SJCRH30 (cell line): ENCODE measurements at places on chromosomes 6 and 20. TPM values are rescaled to one million over a fixed set of nuclear protein-coding genes. Genes with fewer than 3 reads are reported as not detected.

DNA sequence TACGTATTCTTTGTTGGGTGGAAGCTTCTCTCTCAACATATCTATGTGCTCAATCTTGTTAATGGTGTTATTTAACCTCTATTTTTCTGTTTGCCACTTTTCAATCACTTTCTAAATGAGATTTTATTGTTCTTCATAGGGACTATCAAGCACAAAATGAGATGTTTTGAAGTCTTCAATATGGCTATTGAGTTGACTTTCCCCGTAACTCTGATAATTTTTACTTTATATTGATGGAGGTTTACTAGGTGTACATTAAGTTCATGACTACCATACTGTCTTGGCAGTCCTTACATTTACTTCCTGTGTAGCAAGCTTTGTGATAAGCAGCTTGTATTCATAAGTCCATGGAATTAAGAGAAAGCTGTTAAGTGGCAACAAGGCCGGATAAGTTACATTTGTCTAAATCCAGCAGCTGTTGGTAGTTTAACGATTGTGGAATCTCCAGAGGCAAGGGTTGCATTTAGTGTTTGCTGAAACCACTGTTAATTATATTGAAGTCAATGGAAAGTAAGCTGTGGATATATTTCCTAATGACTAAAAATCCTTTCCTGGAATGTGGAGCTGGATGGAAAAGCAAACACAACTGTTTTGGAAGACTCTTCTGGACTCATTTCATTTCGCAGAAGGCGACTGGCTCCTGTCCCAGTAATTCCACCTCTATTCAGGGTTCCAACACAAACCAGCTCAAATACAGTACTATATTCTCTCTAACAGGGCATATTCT lies 57.3 kb upstream of the SMIM29 start:
- H3K27ac ChIP-seq, result no peak overlapping the region
- no peaks in the 10 kb centered on the region for H3K27me3 ChIP-seq
- H3K4me1 ChIP-seq, result peaks cover 12% of the 10 kb centered on the region
- peak; percentile 69 for DNase-seq
- H3K36me3 ChIP-seq, result no peaks in the 10 kb centered on the region
- no peak overlapping the region for H3K4me3 ChIP-seq

- no peak overlapping the region for H3K4me3 ChIP-seq
- no peak for DNase-seq
- H3K27ac ChIP-seq, result no peak overlapping the region
- H3K27me3 ChIP-seq, result no peaks in the 10 kb centered on the region
- H3K4me1 ChIP-seq, result peaks cover 6% of the 10 kb centered on the region
Observed at GRCh38 chr6:115909923-115910546, 150.7 kb downstream of the FRK start.

DNA sequence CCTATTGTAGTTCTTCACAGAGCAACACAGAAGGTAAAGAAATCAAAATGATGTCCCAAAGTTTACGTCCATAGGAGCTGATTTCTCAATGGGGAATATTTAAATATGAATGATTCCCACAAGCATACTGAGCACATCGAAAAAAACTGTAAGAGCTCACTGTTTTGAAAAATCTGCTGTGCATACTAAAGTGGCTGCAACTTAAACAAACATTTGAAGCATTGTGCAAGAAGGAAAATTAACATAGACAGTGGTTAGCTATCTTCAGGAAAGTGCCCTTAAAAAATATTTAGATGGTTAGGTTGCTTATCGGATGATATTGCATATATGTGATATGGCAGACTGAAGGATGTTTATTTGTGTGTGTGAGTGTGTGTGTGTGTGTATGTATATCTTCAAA lies 747.6 kb downstream of the RFPL4B start:
- no peaks in the 10 kb centered on the region for H3K27me3 ChIP-seq
- H3K27ac ChIP-seq, result no peak overlapping the region
- H3K4me1 ChIP-seq, result no peaks in the 10 kb centered on the region
- H3K4me3 ChIP-seq, result no peak overlapping the region
- DNase-seq, result no peak
- H3K36me3 ChIP-seq, result no peaks in the 10 kb centered on the region

DNA sequence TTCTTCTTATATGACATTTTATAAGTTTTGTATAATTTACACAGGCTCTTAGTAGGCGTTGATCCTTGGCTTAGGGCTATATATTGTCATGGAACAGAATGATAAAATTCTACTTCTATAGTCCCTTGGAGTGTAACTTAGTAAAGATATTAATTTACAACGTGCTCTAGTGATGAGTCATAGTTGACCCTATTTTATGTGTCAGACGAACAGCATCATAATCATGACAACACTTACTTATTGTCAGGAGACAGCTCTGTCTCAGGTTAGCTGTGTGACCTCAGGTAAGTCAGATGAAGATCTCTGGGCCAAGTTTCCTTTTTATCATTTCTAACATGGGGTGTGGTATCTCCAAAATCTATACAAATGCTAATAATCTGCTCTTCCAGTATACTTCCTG lies 473.5 kb downstream of the UTRN start:
- no peak for DNase-seq
- H3K27me3 ChIP-seq, result no peaks in the 10 kb centered on the region
- H3K4me3 ChIP-seq, result no peak overlapping the region
- H3K4me1 ChIP-seq, result no peaks in the 10 kb centered on the region

The EBF4 gene
- total RNA-seq, result 2.6 and 5.2 TPM in 2 replicates

The CD109 gene
- total RNA-seq, result 4.7 and 4.9 TPM in 2 replicates

The SS18L1 gene
- 57.4 and 68.9 TPM in 2 replicates for total RNA-seq

The KIFC1 gene
- total RNA-seq, result 80.5 and 84.5 TPM in 2 replicates
